ENCODE measurements at places on chromosomes 1 and 21.

DNA sequence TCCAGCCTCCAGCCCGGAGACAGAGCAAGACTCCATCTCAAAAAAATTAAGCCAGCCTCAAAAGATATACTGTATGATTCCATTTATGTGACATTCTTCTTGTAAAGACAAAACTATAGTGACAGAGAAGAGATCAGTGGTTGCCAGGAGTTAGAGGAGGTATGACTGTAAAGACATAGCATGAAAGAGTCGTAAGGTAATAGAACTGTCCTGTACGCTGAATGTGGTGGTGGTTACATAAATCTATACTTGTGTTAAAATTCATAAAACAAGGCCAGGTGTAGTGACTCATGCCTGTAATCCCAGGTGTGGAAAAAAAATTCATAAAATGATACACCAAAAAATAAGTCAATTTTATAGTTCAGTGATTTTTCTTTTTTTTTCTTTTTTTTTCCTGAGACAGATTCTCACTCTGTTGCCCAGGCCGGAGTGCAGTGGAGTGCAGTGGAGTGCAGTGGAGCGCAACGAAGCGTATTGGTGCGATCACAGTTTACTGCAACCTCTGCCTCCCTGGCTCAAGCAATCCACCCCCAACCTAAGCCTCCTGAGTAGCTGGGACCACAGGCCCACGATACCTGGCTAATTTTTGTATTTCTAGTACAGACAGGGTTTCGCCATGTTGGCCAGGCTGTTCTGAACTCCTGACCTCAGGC, 84.9 kb upstream of the CXADR start:
- no peak for DNase-seq

- DNase-seq, result peak; percentile 67
Observed at GRCh38 chr1:8238141-8239038, 79.5 kb upstream of the SLC45A1 start.

GRCh38 chr1:194535369-194535768, 1349.0 kb upstream of the B3GALT2 start:
- DNase-seq, result no peak

GRCh38 chr1:109917768-109918606, 7.3 kb downstream of the CSF1 start:
- no peak for DNase-seq

- no peak for DNase-seq
Observed at GRCh38 chr1:11324567-11325165, 51.7 kb downstream of the UBIAD1 start.

- no peak for DNase-seq
Observed at GRCh38 chr1:6511561-6512244, 20.2 kb upstream of the PLEKHG5 start.

DNA sequence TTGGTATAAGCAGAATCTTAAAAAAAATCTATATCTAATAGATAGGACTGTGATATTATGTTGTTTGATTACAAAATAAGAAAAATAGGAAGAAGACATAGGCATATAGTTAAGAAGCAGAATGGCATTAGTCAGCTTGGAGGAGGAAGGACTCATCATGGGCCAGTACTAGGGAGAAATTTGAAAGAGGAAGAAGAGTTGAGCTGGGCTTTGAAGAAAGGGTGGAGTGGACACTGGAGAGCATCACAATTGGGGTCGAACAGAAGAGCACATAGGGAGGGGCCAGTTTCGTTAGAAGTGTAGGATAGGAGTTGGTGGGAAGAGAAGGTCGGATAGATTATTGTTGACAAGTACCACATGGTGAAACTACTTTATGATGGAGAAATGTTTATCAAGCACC, 129.3 kb downstream of the CACHD1 start:
- DNase-seq, result peak; percentile 37

DNA sequence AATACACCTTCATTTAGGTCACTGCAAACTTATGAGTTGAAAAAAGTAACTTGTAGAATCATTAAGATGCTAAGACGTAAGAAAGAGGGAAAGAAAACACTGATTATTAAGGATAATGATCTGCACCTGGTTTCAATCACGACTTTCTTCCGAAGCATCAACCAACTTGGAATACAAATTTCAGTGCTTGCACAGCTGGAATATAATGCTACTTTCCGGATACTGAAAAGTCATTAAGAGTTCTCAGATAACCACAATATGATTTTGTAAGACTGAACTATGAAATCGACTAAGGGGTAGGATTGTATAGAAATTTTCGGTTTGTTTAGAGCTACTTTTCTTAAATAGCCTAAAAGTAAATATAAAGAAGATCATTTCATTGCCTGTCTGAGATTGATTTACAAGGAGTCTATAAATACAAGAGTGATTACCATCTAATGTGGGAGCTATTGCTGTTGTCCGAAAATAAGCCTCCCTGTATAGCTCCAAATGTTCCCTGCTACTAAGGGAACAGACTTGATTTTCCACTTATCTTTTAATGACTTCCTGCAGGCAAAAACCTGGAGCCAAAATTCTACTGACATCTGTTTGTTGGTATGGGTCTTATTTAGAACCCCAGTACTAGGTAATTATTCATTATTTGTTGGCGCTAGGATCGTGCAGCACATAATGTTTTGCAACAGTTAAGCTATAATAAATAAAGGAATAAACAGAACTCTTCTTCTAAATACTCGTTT, 673.3 kb downstream of the KCNT2 start:
- DNase-seq, result no peak

GRCh38 chr1:165965857-165966256, 138.4 kb downstream of the UCK2 start:
- no peak for DNase-seq

DNA sequence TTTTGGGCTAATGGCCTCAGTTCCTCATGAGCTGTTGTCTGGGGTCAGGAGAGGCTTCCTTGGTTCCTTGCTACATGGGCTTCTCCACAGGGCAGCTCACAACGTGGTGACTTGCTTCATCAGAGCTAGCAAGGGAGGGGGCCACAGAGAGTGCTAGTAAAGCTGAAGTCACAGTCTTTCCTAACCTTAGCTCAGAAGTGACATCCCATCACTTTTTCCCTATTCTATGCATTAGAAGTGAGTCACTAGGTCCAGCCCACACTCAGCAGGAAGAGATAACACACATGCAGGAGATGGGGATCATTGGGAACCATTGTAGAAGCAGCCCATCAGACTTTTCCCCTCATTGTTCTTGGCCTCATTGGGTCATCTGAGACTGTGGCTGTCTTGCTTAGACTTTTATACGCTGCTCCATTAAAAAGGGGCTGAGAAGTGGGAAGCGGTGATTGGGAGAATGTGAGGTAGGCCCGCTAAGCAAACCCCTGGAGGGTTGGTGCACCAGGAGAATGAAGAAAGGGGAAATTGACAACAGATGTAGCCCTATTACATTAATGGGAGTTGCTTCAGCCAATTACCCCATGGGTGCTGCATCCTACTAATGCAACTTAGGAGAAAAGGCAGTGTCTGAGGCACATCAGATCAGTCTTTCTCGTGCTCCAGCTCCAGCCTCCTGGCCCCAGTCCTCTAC, 22.1 kb upstream of the IGSF21 start:
- DNase-seq, result no peak

GRCh38 chr1:55050283-55050682, 10.9 kb downstream of the PCSK9 start:
- DNase-seq, result no peak

Measured in inflammatory macrophage treated with lipopolysaccharide for 4 hours (primary cell).